PC-9 (cell line): ENCODE measurements at places on chromosomes 5 and 9. TPM values are rescaled to one million over a fixed set of nuclear protein-coding genes. Genes with fewer than 3 reads are reported as not detected.

DNA sequence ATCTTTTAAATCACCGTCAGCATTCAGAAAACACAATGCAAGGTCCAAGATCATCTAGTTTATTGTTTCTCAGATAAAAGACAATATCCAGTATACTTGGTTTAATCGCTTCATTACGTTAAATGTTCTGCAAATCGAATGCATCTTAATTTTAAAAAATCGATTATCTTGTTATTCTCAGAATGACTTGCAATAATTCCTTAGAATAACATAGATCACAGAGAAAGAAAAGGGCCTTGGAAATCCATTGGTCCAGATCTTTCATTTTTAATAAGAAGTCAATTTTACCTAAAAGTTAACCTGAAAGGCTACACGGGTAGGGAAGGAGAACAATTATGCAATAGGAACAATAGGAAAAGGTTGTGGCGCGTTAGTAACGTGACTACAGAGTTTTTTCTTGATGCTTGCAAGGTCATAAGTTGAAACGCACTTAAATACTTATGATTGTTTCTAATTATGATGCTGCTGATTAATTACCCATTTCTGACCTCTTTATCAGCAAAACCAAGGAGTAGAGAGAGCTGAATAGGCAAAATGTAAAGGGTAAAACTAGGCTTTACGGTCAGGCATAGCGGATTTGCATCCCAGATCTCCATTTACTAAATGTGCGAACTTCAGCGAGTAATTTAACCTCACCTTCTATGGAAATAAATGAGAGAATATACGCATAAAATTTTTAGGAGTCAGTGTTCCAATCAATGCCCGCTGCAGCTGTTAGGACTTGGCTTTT lies 769 bp upstream of the LYRM7 start:
- no peaks in the 10 kb centered on the region for H3K36me3 ChIP-seq
- H3K27me3 ChIP-seq, result no peaks in the 10 kb centered on the region
- H3K4me3 ChIP-seq, result peak overlapping the region; percentile 70
- peaks cover 17% of the 10 kb centered on the region for H3K4me1 ChIP-seq

DNA sequence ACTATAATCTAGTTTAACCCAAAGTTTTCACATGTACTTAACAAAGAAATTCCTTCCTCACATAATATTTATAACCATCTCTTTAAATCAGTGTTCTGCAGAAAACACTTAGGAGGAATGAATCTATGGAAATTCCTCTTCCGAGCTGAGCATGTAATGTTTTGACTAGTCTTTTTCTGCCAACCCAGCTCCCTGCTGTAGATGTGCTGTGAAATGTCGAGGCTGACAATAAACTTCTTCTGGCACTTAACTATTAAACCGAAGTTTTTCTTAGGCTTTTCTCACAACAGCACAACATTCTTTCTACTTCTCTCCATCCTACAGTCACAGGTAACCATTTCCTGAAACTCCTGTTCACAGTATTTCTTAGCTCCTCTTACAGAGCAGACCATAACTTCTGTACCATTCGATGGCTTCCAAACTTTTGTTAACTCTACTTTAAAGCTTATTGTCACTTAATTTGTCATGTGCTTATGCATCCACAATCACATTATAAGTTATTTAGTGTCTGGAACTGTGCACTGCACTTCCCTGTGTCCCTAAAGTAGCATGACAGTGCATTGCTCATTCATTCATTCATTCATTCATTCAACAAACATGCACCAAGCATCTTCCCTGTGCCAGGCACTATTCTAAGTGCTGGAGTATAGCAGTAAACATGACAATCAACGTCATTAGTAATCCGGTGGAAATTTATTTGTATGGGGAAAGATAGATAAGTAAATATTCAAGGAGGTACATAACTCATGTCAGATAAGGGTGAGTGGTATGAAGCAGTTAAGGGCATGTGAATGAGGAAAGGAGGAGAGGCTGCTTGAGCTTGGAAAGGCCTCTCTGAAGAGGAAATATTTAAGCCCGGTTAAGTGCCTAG lies 54.6 kb downstream of the TSSK1B start:
- no peak for DNase-seq
- no peaks in the 10 kb centered on the region for H3K36me3 ChIP-seq
- no peaks in the 10 kb centered on the region for H3K4me1 ChIP-seq

- H3K4me3 ChIP-seq, result no peak overlapping the region
- no peaks in the 10 kb centered on the region for H3K27me3 ChIP-seq
- H3K36me3 ChIP-seq, result no peaks in the 10 kb centered on the region
- DNase-seq, result no peak
These were observed 56.8 kb downstream of the ARHGEF37 start for GRCh38 chr5:149638136-149638535.

GRCh38 chr9:92402826-92403745 lies 1.3 kb downstream of the OGN start:
- DNase-seq, result no peak
- H3K27ac ChIP-seq, result no peak overlapping the region
- H3K4me1 ChIP-seq, result no peaks in the 10 kb centered on the region
- H3K36me3 ChIP-seq, result no peaks in the 10 kb centered on the region
- no peaks in the 10 kb centered on the region for H3K27me3 ChIP-seq
- H3K4me3 ChIP-seq, result no peak overlapping the region

- no peak overlapping the region for H3K4me3 ChIP-seq
- DNase-seq, result no peak
- H3K27ac ChIP-seq, result peak overlapping the region; percentile 30
- H3K36me3 ChIP-seq, result peaks cover 14% of the 10 kb centered on the region
These were observed 71.7 kb downstream of the AOPEP start for GRCh38 chr9:94798201-94798600.

The WHRN gene
- total RNA-seq, result 19.8 and 21.9 TPM in 2 replicates
